Activated CD4-positive, alpha-beta T cell treated with anti-CD3 and anti-CD28 coated beads, Interleukin-2, amount 50 U/mL, for 1 hour (primary cell): ENCODE measurements at places on chromosomes 1 and 21.

- no peak for DNase-seq
Observed at GRCh38 chr1:74324684-74325448, 89.7 kb downstream of the TNNI3K start.

GRCh38 chr1:24252185-24252780 is 65.2 kb upstream of the IFNLR1 start:
- DNase-seq = no peak

DNA sequence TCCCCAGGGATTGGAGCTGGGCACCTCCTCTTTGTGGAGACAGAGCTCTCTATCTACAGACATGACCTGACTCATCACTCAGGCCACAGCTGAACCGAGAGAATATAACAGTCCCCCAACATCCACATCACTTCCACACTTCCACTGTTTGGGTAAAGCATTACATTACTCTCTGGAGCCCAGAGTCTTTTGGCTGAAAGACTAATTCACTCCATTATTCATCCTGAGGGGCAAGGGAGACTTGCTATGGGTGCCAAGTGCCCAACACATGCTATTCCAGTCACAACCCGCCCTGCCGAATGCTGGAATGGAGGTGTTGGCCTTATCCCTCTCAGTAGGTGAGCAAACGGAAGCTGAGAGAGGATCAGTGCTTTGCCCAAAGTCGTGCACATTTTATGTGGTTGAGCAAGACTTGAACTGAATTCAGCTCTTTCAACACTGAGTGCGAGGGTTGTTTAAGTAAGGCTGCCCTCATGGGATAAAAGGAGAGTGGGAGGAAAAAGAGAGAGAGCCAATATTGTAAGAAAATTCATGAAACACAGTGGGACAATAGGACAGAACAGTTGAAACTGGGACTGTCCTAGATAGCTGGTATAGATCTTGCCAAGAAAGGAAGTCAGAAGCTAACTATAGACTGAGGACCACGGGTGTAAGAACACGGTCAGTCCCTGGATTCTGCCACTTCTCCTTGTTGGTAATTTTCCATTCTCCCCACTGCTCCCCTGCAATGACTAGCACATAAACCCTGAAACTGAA is 13.5 kb upstream of the CHI3L1 start:
- DNase-seq = no peak

- DNase-seq = no peak
Observed at GRCh38 chr1:77413541-77414335, 131.9 kb downstream of the AK5 start.

DNA sequence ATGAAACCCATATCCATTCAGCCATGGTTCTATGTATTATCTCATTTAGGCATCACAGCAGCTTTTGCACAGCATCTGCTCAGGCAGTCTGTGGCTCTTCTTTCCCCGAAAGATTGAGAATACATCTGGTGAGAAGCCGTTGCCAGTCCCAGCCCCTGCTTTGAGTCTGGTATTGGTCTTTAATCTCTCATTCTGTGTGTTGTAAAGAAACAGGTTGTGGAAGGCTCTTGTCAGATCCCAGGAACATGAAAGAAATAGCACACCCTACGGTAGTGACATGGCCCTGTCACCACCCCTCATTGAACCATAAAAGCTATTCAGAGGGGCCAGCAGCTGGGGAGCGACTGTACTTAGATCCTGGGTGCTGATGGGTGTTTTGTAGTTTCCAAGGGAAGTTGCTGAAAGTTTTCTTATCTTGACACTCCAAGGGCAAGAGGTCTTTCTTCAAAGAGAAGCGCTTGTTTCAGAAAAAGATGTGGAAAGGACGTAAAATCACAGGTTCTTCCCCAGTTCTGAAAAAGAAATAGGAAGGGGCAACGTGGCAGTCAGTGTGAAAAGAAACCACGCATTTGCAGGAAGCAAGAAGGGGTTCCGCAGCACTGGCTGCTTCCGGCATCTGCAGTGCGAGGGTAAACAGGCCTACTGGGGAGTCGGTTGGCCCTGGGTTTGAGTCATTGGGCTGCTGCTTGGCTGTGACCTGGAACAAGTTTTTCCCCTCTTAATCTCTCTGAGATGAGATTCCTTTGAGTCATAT is 145.0 kb downstream of the DHRS3 start:
- peak; percentile 53 for DNase-seq

DNA sequence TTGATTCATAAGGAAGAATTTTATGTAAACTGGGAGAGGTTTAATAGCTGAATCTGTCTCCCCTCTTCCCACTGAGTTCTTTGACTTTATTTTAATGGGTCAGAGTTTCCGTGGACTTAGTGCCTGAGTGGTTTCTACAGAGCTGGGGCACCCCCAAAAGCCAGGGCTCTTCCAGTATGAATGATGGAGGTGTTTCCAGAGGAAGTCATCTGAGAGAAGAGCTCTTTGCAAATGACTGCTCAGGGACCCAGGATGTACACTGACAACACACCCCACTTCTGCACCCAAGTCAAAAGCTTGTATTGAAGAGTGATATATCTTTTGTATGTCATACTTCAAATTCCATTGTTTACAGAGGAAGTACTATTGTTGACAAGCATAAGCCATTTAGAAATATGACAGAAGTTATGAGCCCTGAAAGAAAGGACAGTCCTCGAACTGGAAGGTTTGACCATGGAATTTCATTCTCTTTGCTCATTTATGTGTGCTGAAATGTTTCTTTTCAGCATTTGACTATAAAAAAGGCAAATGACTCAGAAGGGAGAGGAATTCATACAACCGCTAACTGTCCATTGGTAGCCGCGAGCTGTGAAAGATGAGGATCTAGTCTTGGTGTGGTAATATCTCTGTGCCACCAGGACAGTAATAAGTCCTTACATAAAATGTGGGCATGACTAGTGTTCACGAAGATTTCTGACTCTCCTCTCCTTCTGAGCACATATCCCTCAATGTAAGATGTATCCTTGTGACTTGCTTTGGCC is 25.4 kb upstream of the LMX1A start:
- DNase-seq = no peak

DNA sequence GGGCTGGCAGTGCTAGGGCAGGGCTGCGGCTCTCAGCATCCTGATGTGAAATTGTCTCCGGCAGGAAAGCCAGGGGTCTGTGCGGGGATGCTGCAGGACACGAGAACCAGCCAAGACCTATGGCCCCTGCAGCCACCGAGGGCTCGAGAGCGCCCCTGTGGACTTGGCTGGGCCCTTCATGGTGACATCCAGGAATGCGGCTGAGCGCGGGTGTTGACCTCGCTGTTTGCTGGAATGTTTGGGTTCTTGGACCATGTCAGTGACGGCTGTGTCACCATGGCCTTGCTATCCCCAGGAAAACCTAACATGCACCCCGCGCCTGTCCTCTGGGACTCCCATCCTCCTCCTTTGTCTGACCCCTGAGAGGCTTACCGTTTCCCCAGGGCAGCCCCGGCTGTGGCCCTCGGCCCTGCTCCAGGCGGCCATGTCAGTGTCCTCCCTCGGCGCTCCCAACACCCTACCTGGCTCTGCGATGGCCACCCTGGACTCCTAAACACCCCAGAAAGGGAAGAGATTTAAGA is 14.3 kb upstream of the C1orf174 start:
- no peak for DNase-seq

GRCh38 chr1:205286335-205286950 is 35.1 kb downstream of the NUAK2 start:
- peak; percentile 53 for DNase-seq

GRCh38 chr1:1082776-1083415 is 8.8 kb upstream of the RNF223 start:
- no peak for DNase-seq

- no peak for DNase-seq
Observed at GRCh38 chr1:57424231-57425027, 569 bp upstream of the DAB1 start.

DNA sequence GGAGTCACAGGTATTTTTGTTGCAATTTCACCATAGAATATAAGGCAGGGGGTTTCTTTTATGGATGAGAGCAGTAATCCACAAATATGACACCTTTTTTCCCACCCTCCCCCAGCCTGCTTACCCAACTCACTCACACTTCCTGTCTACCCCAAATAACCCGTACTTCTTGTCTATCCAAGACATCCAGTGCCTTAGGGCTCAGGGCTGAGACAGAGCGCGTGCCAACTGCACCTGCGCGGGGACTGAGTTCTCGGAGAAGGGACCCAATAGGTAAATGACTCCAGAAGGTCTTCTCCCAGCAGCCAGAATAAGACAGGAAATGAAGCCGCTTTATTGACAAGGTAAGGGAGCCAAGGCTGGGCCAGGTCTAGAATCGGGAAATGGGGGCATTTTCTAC is 369.1 kb downstream of the SIPA1L2 start:
- no peak for DNase-seq

GRCh38 chr21:31124010-31124409 is 85.7 kb upstream of the KRTAP19-8 start:
- no peak for DNase-seq
